Stimulated activated CD8-positive, alpha-beta memory T cell treated with anti-CD3 and anti-CD28 coated beads, Interleukin-12 subunit alpha, Interleukin-12 subunit beta, amount 100 ng/mL, for 4 hours (primary cell): ENCODE measurements at places on chromosomes 2 and 18.

GRCh38 chr2:221817052-221817451 lies 244.9 kb upstream of the EPHA4 start:
- DNase-seq = no peak

DNA sequence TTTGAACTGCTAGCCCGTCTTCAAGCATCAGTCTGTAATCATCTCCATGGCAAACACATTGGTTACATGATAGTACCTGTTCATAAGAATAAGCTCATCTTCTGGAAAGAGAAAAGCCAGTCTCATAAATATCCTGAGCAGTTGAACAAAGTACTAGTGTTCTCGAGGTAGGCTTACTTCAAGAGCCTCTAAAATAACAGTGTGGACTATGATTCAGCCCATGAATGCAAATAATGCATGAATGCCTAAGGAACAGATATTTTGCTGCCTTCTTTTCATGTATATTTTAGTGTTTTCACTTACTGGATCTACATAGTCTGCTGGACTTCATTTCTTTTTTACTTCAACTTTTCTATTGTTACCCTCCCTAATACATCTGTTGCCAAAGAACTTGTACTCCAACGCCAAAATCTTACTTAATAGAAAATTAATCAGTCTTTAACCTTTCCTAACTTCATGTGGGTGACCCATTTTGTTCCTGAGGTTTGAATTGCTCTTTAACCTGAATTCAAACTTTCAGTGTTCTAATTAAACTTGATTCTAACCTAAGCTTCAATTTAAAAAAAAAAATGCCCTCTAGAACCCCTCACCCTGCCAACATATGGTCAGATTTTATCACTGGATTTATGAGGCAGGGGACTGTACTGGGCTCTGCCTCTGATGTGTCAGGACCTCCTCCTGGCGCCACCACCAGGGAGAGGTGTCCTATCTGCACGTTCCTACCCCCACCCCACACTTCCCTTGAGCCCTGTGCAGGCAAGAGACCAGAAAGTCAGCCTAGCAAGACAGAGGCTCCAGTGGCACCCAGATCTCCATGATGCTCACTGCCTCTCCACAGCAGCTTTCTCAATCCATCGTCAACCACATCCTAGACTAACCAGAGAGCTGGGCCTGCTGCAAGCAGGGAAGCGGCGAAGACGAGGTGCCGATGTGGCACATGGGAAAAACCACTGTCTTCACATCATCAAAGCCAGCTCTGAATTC lies 264.7 kb upstream of the ID2 start:
- DNase-seq = no peak

DNA sequence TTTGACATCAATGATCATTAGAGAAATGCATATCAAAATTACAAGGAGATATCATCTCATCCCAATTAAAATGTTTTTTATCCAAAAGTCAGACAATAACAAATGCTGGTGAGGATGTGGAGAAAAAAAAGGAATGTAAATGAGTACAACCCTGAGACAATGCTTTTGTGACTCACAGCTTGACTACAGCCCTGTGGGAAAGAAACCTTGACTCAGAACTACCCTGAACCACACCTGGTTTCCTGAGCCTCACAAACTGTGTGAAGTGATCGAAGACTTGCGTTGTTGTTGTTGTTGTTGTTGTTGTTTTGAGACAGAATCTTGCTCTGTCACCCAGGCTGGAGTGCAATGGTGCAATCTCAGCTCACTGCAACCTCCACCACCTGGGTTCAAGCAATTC lies 266.6 kb upstream of the MYT1L start:
- DNase-seq = no peak

GRCh38 chr2:188243381-188243780 lies 48.3 kb upstream of the GULP1 start:
- DNase-seq = no peak

GRCh38 chr2:201257381-201257955 lies 2.9 kb upstream of the CASP8 start:
- no peak for DNase-seq

DNA sequence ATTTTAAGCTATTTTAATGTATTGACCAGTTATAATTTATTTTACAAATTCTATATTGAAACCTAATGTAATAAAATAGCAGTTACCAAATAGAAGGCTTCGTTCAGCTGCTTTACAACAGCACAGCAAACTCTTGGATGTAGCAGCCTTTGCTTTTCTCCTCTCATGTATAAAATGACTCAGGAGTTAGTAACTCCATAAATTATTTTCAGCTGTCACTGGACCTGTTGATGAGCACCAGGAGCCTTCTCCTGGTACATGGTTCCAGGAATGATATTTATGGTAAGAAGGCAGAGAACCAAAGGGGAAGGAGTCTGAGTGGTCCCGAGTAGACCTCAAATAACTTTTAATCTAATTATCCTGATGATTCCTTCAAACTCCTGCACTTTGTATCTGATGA lies 256.4 kb upstream of the NETO1 start:
- no peak for DNase-seq

DNA sequence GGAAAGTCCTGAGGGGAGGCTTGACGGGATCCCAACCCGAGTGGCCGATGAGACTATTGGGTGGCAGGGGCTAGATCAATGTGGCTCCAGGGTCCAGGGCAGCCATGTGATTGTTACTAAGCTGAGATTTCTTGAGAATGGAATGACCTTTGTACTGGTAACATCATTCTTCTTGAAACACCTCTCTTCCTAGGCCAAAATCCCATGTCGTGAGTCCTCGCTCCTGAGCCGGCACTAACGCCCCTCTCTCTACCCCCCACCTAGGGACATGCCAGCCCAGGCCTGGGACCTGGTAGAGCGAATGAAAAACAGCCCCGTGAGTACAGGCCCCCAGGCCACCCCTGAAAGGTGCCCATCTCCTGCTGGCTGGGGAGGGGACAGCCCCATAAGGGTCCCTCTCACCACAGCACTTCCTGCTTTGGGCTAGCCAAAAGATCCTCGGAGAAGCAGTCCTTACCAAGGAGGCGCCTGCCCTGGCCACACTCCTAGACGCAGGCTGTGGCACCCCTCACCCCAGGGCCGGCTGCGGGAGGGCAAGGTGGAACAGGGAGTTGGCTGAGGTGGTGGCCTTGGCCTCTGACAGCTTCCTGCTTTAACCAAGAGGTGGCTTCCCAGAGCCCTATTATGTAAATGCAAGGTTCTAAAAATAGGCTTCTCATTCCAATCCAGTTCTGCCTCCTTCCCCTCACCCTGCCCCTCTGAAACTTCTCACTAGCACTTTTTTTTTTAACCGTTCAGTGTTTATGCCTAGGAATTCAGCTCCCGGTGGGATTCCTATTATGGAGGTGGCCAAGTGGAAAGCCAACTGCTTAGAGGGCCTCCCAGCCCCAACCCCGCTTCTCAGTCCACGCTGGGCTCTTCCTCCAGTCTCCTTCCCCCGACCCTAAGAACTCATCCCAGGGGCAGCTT lies 126.6 kb upstream of the PPP1CB start:
- DNase-seq = peak; percentile 31

DNA sequence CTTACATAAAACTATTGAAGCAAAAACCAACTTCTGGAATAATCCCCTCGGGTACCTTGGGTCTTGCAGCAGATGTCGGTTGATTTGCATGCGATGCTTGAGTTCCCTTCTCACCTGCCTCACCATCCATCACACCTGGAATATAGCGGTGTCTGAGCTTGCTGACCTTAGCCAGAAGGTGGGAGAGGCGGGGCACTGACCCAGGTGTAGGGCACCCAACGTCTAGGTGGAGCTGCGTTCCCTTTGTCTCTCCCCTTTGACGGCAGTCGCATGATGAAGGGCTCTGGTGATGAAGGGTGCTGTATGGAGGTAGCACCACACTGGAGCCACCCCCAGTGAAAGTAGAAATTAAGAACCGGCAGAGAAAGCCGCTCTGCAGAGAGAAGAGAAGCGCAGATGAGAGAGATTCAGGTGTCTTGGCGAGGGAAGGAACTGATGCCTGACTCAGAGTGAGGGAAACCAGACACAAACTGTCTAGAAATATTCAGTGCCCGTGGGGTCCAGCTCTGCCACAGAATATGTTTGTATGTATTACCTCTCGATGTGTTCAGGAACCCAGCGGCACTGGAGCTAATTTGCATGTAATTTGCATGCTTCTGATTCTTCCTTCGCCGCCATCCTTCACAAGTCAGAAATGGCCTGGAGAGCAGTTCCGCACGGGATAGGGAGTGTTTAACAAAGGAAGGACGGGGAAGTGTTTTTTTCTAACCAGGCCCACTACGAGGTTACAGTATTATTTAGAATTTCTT lies 19.4 kb upstream of the MBP start:
- DNase-seq = no peak

DNA sequence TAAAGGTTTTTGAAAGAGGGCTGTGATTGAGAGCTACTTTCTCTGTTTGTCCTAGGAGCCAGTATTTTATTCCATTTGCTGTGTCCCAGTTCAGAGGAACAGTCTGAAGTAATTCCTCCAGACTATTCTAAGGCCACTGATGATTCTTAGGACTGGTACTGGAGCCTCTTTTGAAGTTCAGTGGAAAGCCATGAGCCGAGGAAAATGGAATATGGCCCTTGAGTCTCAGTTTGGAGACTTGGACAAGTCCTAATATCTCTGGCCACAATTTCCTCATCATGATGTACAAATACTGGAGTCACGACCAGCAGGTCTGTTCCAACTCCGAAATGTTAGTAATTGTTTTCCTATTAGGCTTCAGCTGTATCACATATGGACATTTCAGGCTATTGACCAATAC lies 7.1 kb upstream of the COLEC12 start:
- no peak for DNase-seq

GRCh38 chr2:55718165-55719008 lies 24.7 kb upstream of the PNPT1 start:
- DNase-seq = no peak

- DNase-seq = no peak
Measured at GRCh38 chr2:138931284-138932256, 151.4 kb upstream of the NXPH2 start.

DNA sequence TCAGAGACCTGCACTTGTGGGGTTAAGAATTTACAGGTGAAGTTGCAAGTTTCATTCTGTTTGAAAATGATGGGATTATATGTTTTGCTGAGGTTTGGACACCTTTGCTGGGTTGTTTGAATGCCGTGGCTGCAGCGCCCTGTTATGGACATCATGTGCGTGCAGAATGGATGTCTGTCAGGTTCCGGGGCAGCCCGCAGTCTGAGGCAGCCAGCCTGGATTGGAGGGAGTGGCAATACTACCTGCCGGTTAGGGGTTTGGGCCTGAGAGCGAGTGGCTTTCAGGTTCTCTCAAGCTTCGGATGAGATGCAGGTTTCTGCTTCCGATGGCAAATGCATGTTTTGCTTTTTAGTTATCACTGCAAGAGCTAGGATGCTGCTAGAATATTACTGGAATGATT lies 1.1 kb downstream of the CASP8 start:
- no peak for DNase-seq

DNA sequence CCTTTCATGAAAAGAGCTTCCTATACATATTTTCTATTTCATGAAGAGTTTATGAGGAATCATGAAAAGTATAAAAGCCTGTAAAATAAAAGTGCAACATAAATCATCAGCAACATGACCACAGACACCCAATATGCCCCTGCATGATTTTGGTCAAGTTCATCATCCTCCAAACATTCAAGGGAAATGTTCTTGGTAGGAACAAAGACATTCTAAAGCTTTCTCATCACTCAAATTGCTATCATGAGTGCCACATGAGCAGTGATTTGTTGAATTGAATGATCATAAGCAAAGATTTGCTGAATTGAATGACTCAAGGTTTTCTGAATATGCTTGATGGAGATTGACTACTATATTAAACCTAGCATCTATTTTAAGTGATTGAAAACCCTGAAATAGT lies 172.2 kb downstream of the MBD2 start:
- no peak for DNase-seq

- no peak for DNase-seq
Measured at GRCh38 chr2:134581877-134582546, 136.8 kb downstream of the TMEM163 start.

GRCh38 chr2:83054751-83055150 lies 1404.3 kb downstream of the SUCLG1 start:
- DNase-seq = no peak

GRCh38 chr18:22391407-22392345 lies 26.0 kb downstream of the CTAGE1 start:
- DNase-seq = peak; percentile 37

GRCh38 chr2:216773072-216773471 lies 77.7 kb upstream of the IGFBP5 start:
- DNase-seq = no peak

- DNase-seq = no peak
Measured at GRCh38 chr2:16852651-16853050, 187.0 kb upstream of the CYRIA start.

GRCh38 chr2:54317973-54318372 lies 61.9 kb upstream of the TSPYL6 start:
- DNase-seq = no peak

DNA sequence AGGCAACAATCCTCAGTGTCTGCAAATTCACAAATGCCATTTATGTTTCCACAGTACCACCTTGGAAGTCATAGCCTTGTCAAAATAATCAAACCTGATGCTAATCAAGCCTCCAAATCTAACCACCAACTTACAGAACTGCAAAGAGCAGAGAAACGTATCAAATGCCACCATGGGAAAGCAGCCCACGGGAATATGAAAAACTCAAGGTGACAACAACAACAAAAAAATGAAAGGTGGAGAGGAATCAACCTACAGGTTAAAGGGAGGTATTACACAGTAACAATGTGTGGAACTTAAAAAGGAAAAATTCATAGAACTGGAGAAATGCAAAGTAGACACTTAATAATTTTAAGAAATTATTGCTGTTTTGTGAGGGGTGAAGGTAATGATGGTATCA lies 46.7 kb downstream of the CD226 start:
- DNase-seq = no peak

DNA sequence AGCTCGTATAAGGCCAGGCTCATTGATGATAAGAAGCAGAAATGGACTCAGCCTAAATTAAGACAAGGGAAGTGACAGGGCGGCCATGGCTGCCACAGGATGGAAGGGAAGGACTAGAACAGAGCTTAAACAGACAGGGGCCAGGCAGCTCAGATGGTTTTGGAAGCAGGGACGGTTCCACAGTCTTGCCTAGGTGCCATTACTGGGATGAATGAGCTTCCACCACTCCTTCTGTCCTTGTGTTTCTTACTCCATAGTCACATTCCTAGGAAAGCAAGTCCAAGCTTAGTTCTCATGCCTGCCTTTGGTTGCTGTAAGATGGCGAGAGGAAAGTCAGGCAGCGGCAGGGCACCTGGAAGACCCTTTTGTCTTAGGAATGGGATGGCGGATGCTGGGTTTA lies 11.9 kb downstream of the GNLY start:
- no peak for DNase-seq

- no peak for DNase-seq
Measured at GRCh38 chr2:217993817-217994463, 8.9 kb downstream of the TNS1 start.

- DNase-seq = no peak
Measured at GRCh38 chr2:157271590-157272203, 14.2 kb downstream of the GALNT5 start.

DNA sequence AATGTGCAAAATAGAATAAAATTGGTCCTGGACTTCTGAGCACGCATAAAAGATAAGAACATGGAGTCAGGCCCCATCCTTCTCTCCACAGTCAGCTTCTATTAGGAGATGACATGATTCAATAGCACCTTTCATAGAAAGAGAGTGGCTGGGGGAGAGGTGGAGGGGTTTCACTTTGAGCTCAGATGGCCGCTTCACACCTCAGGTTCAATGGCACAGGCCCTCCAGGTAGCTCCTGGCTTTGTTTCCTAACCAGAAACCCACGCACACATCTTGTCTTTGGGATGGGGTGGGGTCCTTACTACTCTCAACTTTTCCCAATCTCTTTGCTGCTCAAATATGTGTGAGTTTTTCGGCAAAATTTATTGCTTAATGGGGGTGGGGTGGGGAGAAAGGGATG lies 332.3 kb downstream of the CLIP4 start:
- DNase-seq = no peak
